Activated T-helper 1 cell treated with anti-CD3 and anti-CD28 coated beads, Interleukin-12 subunit alpha, Interleukin-12 subunit beta, Interleukin-2, Interleukin-4 antibody, amounts not matched to agents 30 ng/mL and 10 ng/mL and 1 ng/mL, durations not matched to agents 14 hours and 24 hours and 36 hours (primary cell): ENCODE measurements at places on chromosomes 11 and 22. TPM values are rescaled to one million over a fixed set of nuclear protein-coding genes. Genes with fewer than 3 reads are reported as not detected.

The SELENOM gene
- 6.4 and 9.8 TPM in 2 replicates for total RNA-seq

GRCh38 chr11:118979434-118979833 is 7.9 kb downstream of the FOXR1 start:
- DNase-seq, result no peak

GRCh38 chr11:115656041-115656440 is 151.8 kb upstream of the CADM1 start:
- no peak for DNase-seq

DNA sequence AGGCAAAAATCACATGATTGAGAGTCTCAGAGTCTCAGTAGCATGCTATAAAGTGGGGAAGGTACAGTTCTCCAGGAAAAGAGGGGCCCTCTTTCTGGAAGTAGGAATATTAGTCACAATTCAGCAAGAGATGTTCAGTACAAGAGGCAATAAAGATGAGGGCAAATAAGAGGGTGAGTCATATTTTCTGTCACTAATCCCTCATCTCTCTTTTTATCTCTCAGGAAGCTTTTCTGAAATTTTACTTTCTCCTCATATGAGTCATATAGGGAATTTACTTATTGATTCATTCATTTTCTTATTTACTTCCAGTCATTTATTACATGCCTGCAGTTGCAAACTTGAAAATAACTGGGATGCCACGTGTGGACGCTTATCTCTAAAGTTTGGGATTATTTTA is 3.4 kb upstream of the NXPE1 start:
- DNase-seq, result no peak

- no peak for DNase-seq
These were observed 90.3 kb upstream of the RTL6 start for GRCh38 chr22:44588348-44588747.

GRCh38 chr11:115921986-115922385 is 417.8 kb upstream of the CADM1 start:
- no peak for DNase-seq

DNA sequence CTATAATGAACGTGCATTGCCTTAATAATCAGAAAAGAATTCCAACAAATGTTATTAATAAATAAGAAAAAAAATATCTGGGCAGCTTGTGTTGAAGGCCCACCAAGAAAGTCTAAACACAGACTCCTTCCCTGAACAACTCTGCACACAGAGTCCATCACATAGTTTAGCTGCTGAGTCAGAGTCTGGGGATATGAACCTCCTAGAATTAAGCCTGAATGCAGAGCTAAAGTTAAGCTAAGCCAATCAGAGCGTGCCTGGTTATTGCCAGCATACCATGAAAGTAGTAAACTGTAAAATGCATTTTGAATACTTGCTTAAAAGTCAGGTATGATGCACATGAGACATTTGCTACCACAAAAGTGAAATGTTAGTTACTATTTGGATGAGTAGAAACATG is 25.6 kb upstream of the TENM4 start:
- DNase-seq, result no peak

- DNase-seq, result no peak
These were observed 11.9 kb upstream of the SLC5A4 start for GRCh38 chr22:32267011-32267410.

DNA sequence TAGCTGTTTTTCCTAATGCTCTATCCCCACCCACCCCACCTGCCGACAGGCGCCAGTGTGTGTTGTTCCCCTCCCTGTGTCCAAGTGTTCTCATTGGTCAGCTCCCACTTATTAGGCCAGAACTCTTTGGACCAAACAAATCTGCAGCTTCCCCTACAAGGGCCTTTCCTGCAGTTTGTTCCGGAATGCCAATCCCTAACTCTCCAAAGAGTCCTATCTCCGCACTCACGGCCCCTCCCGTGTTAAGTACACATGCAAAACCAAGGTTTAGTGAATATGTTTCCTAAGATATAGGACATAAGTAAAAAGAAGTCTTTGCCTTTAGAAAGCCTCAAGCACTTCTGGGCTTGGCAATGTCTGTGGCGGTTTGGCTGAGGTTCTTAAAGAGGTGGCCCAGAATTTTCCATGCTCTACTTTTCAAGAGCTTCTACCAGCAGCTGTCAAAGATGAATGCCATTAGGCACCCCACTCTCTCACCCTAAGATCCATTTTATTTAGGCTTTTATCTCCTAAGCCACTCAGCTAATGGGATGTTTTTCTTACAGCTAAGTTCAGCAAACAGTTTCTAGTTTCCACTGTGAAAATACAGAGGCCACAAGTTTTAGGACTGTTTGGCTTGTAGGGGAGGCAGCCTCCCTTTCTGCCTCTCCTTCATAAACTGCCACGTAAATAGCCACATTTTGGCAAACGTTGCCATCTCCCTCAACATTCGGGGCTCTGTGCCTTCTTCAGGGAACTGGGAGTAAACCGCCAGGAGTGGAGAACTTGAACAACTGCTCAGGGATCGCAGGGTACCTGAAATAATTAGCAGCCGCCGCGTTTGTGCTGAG is 1.6 kb downstream of the CD59 start:
- DNase-seq, result no peak

The ELP4 gene
- total RNA-seq, result 15.1 and 17.3 TPM in 2 replicates

DNA sequence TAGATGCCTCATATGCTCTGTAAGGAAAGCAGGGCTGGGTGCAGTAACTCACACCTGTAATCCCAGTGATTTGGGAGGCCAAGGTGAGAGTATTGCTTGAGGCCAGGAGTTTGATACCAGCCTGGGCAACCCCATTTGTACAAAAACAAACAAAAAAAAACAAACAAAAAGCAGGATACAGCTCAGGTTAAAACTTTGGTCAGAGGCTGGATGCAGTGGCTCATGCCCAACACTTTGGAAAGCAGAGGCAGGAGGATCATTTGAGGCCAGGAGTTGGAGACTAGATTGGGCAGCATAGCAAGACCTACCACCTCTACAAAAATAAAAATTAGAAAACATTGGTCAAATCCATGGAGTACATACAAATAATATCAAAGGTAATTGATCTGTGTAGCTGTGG is 7.9 kb downstream of the CUL5 start:
- no peak for DNase-seq

DNA sequence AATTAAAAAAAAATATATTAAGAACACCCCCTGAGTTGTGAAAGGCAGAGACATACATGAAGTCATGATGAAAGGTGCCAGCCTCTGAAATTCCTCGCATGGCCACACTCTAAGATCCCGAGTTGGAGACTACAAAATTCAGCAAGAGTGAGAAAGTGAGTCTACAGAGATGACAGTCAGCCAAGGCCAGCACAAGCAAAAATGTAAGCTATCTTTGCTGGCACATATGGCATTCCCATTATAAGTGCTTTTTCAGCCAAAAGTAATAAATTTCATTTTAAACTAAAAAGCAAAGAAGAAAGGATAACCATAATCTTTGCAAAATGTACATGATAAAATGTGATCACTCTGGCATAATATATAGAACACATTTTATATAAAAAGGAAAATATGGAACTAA is 40.6 kb downstream of the FANCF start:
- DNase-seq, result no peak

The UPB1 gene
- 0.21 and 0.27 TPM in 2 replicates for total RNA-seq
